Retinal pigment epithelial cell (primary cell): ENCODE measurements at places on chromosomes 4 and X.

DNA sequence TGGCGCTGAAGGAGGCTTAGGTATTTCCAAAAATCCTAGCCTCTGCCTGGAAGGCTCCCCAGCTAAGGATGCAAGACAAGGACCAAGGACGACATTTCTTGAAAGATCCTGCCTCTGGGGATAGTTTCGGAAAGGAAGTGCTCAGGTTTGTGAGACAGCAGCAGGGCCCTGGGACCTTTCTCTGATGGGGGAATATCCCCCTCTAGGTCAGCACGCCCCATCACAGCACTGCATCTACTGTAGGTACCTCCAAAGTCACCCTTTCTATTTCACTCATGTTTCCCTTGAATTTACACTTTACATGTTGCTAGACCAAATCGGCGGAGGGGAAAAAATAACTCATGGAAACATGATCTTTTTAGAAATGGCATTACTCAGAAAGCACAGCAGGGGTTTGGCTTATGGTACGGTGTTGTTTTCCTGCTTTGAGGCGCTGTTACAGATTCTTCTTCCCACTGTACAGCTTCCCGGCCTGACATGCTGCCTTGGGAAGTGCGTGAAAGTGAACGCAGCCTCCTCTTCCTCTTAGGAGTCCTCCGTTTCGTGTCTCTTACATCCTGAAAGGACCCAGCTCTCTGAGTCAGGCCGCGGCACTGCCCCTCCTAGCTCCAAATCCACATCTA, 77.2 kb upstream of the DHRSX start:
- no peak for DNase-seq

GRCh38 chr4:127335073-127335620, 297.6 kb upstream of the INTU start:
- DNase-seq = no peak

DNA sequence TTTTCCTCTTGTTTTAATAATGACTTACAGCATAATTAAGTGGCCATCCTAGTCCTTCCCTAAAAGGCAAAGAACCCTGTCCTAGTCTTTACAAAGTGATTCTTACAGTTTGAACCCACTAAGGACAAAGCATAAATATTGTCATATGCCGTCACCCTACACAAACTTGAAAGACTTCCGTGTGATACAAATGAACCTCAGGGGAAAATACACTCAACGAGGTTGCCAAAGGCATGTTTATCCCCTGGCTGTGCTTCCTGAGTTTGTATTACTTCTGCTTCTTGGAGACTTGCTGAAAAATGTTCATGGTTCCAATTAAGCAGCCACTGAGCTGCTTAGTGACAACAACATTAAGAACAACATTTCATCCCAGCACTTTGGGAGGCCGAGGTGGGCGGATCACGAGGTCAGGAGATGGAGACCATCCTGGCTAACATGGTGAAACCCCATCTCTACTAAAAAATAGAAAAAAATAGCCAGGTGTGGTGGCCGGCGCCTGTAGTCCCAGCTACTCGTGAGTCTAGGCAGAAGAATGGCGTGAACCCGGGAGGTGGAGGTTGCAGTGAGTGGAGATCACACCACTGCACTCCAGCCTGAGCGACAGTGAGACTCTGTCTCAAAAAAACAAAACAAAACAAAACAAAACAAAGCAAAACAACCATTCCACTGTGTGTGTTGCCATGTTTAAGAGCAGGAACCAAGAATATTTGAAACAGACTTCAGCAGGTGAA, 16.2 kb downstream of the RASSF6 start:
- DNase-seq = peak; percentile 79

- DNase-seq = no peak
These were observed 140.4 kb upstream of the GRID2 start for GRCh38 chr4:92163348-92163747.

DNA sequence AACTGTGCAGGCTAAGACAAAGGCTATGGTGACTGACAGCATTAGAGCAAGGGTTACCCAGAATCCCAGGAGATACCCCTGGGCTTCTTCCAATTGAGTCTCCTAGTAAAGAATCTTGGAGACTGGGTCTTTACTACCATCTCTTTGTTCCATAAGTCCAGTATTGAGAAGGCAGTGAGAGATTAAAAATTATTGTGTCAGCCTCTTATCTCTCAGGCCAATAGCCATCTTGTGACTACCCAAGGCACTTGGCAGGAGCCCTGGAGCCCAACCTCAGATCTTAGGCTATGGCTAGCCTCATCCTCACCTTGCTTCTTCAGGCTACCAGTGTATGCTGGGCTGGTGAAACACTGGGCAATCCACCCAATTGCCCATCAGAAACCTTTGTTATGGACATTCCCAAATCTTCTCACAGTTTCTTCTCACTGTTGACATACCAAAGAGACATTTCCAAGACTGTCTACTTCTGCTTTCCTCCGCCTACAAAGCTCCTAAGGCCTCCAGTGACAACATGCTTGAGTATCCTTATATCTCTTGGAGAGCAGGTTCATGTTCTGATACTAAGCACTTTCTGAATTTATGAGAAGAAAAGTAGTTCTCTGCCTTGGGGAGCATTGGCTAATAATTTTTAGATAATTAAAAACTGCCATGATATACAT, 76.3 kb upstream of the STIM2 start:
- no peak for DNase-seq

DNA sequence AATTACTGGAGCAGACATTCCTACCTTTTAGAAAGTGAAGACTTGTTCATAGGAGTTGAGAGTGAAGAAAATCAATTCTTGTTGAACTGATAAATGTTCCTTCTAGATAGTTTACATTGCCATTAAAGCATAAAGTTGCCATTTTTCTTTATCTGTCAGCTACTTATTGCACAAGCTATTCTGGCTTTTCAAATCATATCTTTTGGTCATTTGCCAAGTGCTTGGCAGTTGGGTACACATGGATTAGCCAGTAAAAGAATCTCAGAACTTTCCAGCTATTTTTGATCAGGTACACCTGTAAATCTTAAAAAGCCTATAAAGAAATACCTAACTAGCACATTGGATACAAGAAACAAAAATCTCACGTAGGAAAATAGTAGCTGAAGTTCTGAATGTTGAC, 56.4 kb upstream of the PNPLA4 start:
- no peak for DNase-seq

DNA sequence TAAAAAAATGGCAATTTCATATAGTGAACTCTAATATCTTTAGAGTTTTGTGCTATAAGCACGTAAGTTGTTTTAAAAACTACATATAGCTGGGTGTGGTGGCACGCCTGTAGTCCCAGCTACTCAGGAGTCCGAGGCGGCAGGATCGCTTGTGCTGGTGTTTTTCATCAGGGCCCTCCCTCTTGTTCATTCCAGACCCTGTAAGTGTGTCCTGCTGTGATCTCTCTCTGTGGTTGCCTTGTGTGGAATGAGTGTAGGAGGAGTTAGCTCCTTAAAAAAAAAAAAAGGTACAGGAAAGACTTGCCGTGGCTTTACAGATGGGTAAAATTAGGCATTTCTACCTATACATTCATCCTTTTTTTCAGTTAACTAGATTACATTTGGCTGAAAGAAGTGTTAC, 35.4 kb downstream of the RBBP7 start:
- no peak for DNase-seq

- DNase-seq = no peak
These were observed 250 bp downstream of the USP9X start for GRCh38 chrX:41085512-41085877.

DNA sequence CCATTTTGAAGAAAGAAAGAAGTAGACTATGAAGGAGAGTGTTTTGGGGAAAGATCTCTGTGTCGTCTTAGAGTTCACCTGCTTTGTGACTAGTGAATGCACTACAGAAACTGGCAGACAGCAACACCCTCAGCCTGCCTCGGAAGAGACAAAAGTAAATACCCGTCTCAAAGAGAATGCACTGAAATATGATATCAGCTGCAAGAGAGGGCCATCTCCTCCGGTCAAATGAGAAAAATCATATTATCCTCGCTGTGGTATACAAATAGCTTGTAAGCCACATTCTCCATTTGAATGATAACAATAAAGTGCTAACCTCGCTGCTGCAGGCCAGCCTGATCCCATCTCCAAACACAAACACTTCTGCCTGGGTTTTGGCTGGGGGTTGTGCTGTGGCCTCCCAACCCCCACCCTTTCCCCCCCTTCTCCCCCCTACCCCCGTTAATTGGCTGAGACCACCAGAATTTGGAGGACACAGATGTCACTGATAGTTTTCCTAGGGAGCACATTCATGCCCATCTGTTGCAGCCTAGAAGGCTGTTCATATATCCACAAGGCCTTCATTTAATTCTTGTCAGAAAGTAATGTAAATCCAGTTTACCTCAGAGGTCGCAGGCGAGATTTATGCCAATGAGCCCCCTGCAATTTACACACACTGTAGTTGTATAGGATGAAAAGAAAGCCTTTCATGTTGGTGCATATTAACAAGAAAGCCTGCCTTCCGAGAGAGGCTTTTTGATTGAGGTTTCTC, 46.3 kb downstream of the ALPK1 start:
- no peak for DNase-seq

- DNase-seq = no peak
These were observed 43.4 kb downstream of the HTRA3 start for GRCh38 chr4:8312976-8313375.

GRCh38 chr4:167893531-167893930, 198.8 kb upstream of the ANXA10 start:
- no peak for DNase-seq

GRCh38 chr4:173056710-173057109, 111.9 kb upstream of the GALNT7 start:
- no peak for DNase-seq

DNA sequence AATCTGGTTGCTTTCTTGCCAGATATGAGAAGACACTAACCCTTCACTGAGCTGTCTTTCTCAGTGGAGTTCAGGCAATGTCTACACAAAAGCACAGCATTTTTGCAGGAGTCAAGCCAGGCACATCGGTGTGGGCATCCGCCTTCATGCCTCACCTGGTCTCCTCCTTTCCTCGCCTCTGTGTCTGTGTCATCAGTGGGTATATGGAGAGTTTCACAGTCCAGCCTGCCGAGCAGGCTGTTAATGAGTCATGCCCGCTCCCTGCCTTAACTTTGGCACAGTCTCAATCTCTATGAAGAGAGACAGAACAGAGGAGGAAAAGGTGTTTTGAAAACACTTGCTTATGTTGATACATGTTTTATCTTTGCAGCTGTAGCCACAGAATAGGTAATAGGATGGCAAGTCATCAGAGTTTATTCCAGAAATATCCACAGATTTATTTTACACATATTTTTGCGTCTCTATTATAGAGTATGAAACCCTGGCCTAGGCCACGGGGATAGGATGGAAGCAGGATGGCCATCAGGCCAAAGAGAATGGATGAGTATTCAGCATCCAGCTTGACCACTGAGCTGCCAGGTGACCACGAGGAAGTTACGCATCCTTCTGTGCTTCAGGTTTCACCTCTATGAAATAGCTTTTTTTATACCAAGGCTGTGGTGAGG, 32.8 kb upstream of the MAML3 start:
- DNase-seq = peak; percentile 39

DNA sequence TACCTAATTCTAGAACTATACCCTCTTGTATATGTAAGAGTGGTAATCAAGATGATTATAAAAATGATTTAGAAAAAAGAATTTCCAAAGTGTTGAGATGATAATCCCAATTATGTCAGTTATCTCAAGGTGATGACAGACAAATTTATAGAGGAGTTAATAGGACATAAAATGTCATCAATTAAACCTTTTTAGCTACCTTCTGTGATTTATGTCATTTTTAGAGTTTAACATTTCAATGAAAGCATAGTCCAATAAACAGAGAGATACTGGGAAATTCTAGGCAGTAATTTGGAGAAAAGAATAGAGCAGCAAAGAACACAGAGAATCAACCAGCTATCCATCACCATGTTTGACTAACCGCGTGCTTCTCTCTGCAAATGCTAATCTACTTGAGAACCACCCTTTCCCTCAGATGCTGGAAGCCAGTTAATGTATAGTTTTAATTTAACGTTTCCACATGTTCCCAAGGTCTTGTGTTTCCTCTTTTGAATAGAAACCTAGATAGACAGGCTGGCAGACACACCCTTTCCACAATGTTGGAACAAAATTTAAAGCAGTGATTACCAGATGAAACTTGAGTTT, 433.1 kb upstream of the FAM241A start:
- DNase-seq = no peak

DNA sequence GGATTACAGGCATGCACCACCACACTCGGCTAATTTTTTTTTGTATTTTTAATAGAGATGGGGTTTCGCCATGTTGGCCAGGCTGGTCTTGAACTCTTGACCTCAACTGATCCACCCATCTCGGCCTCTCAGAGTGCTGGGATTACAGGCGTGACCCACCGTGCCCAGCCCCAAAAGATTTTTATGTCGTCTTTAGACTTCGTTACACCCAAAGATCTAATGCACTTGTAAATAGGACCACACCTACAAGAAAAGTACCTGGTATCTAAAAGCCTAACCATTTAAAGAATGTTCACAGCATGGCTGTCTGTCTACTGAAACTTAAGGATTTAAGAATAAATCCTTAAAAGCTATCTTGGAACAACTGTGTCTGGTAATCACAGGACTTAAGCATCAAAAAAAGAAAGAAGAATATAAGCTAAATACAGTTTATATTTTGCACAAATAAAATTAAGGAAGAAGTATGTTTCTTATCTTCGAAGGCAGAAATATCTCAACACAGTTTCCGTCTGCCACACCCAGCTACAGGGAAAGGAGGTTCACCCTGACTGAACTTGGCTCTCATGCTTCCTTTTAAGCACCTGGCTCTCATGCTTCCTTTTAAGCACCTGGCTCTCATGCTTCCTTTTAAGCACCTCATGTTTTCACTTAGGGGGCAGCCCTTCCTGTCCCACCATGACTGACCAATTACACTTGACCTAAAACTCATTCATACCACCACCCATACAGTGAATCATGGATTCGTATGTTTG, 92.0 kb upstream of the STS start:
- no peak for DNase-seq

DNA sequence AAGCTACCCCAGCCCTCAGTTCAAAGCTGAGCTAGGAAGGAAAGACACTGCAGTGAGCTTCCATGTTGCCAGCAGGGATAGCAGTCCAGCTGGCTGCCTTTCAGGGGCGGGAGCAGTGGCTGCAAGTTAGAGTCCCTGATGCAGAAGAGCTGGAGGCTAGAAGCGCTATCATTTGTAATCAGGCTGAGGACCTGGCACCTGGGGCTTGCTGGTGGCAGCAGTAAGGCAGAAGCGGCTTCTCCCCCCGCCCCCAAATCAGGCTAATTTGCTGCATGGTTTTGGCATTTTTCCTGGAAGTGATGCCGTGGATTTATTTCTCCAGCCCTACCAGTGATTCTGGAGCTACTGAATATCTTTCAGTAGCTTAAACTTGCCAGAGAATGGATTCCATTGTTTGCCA, 203.3 kb downstream of the CLCN4 start:
- no peak for DNase-seq

- no peak for DNase-seq
These were observed 45.2 kb downstream of the CXCL13 start for GRCh38 chr4:77650787-77651186.

- DNase-seq = no peak
These were observed 11.2 kb upstream of the MID1 start for GRCh38 chrX:10631416-10632145.

- no peak for DNase-seq
These were observed 70.8 kb downstream of the PCDH7 start for GRCh38 chr4:30790998-30791397.

- DNase-seq = no peak
These were observed 173.7 kb downstream of the AREG start for GRCh38 chr4:74618659-74619058.

GRCh38 chrX:78327370-78328086, at the start of gene CYSLTR1:
Gene CYSLTR1, minus strand, starts transcription at chrX:78327611. Its CDS starts 53,865 bp downstream, at chrX:78273746.
- no peak for DNase-seq

- DNase-seq = no peak
These were observed 2.4 kb upstream of the MBTPS2 start for GRCh38 chrX:21837056-21837455.
